ENCODE measurements at places on chromosomes 11 and 22. TPM values are rescaled to one million over a fixed set of nuclear protein-coding genes. Genes with fewer than 3 reads are reported as not detected.
A peak's percentile ranks its signal among the peaks of the same experiment; 100 is the strongest.

The NXPE2 gene
- polyA plus RNA-seq: not detected

The FOLR1 gene
- polyA plus RNA-seq: 0.42 TPM

GRCh38 chr11:2436013-2436520 lies 8.2 kb downstream of the TRPM5 start:
- no peaks in the 10 kb centered on the region for H3K36me3 ChIP-seq
- no peak overlapping the region for H3K4me3 ChIP-seq

- H3K4me3 ChIP-seq: no peak overlapping the region
- peaks cover 10% of the 10 kb centered on the region for H3K4me1 ChIP-seq
- H3K27me3 ChIP-seq: no peaks in the 10 kb centered on the region
- no peak overlapping the region for H3K27ac ChIP-seq
Observed at GRCh38 chr11:129226207-129226798, 34.2 kb upstream of the ARHGAP32 start.

DNA sequence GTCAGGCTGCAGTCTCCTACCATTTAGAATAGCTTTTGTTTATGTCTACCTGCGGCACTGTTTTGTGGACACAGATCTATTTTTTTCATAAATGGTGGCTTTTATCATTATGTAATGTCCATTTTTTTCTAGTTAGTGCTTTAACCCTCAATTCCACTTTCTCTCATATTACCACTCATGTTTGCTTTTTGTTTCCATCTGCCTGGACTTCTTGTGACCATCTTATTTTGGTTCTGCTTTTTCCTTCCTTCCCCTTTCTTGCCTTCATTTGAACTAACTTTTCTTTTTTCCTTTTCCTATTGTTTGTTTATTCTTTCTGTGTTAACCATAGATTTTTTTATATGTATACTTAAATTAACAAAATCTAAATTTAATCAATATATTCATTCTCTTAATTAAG lies 98.5 kb upstream of the SLC22A12 start:
- H3K4me3 ChIP-seq: no peak overlapping the region
- no peaks in the 10 kb centered on the region for H3K36me3 ChIP-seq
- no peak for DNase-seq
- H3K27me3 ChIP-seq: peaks cover 35% of the 10 kb centered on the region
- no peaks in the 10 kb centered on the region for H3K4me1 ChIP-seq
- no peak overlapping the region for H3K27ac ChIP-seq

- no peaks in the 10 kb centered on the region for H3K27me3 ChIP-seq
- H3K36me3 ChIP-seq: no peaks in the 10 kb centered on the region
- no peak overlapping the region for H3K4me3 ChIP-seq
- no peak overlapping the region for H3K27ac ChIP-seq
- peak; percentile 29 for DNase-seq
- H3K4me1 ChIP-seq: no peaks in the 10 kb centered on the region
Observed at GRCh38 chr11:85893395-85893794, 38.2 kb downstream of the CCDC83 start.

DNA sequence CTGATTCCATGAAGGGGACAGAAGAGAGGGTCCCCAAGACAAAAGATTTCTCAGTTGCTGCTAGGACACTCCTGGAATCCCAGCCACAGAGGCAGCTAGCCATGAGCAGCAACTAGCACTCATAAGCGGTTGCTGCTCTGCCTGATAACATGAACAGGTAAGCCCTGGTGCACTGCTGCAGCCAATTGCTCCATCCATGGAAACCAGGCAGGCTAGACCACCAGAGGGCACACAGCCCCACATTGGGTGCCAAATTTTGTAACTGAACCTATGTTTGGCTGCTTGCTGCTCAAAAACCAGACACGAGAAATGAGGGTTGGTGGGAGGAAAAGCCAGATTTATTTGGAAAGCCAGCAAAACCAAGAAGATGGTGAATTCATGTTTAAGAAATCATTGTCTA lies 21.9 kb upstream of the QSER1 start:
- no peak overlapping the region for H3K27ac ChIP-seq
- peak; percentile 82 for DNase-seq
- H3K36me3 ChIP-seq: no peaks in the 10 kb centered on the region
- no peaks in the 10 kb centered on the region for H3K27me3 ChIP-seq
- no peak overlapping the region for H3K4me3 ChIP-seq
- no peaks in the 10 kb centered on the region for H3K4me1 ChIP-seq

DNA sequence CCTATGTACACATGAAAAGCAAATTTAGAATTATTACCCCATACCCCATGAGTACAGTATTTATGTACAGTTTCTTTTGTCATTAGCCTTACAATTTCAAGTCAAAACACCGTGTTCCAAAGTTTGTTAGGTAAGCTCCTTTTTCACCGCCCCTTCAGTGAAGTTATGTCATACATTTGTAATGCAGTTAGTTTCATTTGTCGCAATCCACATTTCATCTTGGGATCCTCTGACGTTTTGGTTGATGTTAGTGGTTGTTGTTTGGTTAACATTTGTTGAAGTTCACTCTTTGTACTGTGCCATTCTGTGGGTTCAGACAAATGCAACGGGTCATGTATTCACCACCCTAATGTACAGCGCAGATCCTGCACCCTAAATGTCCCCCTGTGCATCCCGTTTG lies 45.2 kb downstream of the ARHGEF12 start:
- H3K4me3 ChIP-seq: no peak overlapping the region
- peaks cover 20% of the 10 kb centered on the region for H3K4me1 ChIP-seq
- no peak overlapping the region for H3K27ac ChIP-seq
- H3K27me3 ChIP-seq: no peaks in the 10 kb centered on the region
- H3K36me3 ChIP-seq: 0 out of 2 replicates have a peak, but pooled peaks cover 5% of the 10 kb centered on the region
- no peak for DNase-seq

The MS4A3 gene
- polyA plus RNA-seq: not detected

GRCh38 chr11:117484156-117484555 lies 156.5 kb downstream of the CEP164 start:
- H3K36me3 ChIP-seq: no peaks in the 10 kb centered on the region
- no peak overlapping the region for H3K27ac ChIP-seq
- H3K4me3 ChIP-seq: no peak overlapping the region
- DNase-seq: no peak

DNA sequence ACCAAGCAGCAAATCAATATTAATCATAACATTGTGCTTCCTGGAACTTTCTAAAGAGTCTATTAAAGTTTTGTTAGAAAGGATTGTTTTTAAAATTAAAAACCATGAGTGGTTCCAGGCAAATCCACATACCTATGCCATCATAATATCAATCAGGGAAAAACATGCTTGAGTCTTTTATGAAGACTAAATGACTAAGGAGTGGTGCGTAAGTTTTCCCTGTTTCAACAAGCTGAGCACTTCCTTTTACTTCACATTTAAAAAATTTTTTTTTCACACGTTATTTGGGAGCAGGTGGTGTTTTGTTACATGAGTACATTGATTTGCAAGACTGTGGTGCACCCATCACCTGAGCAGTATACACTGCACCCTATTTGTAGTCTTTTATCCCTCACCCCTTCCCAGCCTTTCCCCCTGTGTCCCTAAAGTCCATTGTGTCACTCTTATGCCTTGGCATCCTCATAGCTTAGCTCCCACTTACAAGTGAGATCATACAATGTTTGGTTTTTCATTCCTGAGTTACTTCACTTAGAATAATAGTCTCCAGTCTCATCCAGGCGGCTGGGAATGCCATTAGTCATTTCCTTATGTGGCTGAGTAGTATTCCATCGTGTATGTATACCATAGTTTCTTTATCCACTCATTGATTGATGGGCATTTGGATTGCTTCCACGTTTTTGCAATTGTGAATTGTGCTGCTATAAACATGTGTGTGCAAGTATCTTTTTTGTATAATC lies 1190.3 kb upstream of the RAG2 start:
- DNase-seq: no peak

DNA sequence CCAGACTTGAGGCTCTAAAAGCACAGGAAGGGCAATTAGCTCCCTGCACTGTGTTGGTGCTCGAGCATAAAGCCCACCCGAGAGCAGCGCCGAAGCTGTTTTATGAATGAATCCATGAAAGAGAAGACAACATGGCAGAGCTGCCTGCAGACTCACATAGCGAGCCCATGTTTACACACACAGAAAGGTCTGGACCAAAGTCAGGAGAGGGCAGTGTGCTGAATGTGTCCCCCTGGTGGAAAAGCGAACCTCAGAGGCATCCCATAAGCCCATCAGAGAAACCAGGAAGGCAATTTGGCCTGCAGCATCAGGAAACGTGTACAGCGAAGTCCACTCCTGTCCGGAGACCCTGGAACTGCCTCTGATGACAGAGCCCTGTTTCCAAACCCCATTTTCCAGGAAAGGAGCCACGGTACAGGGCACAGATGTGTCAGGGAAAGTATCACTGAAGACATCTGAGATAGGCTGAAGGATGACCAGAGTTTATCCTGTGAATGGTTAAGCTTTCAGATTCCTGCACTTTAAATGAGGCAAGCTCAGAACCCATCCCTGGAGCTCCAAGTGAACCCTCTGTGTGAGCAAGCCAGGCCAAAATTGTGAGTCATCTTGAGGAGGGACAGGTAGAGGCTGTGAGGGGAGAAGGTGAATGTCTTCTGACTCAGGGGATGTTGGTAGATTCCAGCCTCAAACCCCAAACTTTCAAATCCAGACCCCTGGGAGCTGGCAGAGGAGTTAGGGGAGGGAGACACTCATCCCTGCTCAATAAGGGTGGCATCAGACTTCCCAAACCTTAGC lies 36.9 kb downstream of the CHRDL2 start:
- H3K27me3 ChIP-seq: no peaks in the 10 kb centered on the region
- H3K4me1 ChIP-seq: peaks cover 17% of the 10 kb centered on the region
- H3K4me3 ChIP-seq: no peak overlapping the region
- DNase-seq: peak; percentile 45
- no peak overlapping the region for H3K27ac ChIP-seq

The SLC7A4 gene
- polyA plus RNA-seq: 0.44 TPM

The FXYD2 gene
- polyA plus RNA-seq: 0.12 TPM

The TRIM3 gene
- polyA plus RNA-seq: 7.3 TPM

GRCh38 chr22:28052825-28053269 lies 133.8 kb upstream of the PITPNB start:
- no peak overlapping the region for H3K4me3 ChIP-seq
- peak; percentile 6 for DNase-seq
- no peaks in the 10 kb centered on the region for H3K4me1 ChIP-seq
- no peaks in the 10 kb centered on the region for H3K36me3 ChIP-seq
- H3K27me3 ChIP-seq: no peaks in the 10 kb centered on the region

DNA sequence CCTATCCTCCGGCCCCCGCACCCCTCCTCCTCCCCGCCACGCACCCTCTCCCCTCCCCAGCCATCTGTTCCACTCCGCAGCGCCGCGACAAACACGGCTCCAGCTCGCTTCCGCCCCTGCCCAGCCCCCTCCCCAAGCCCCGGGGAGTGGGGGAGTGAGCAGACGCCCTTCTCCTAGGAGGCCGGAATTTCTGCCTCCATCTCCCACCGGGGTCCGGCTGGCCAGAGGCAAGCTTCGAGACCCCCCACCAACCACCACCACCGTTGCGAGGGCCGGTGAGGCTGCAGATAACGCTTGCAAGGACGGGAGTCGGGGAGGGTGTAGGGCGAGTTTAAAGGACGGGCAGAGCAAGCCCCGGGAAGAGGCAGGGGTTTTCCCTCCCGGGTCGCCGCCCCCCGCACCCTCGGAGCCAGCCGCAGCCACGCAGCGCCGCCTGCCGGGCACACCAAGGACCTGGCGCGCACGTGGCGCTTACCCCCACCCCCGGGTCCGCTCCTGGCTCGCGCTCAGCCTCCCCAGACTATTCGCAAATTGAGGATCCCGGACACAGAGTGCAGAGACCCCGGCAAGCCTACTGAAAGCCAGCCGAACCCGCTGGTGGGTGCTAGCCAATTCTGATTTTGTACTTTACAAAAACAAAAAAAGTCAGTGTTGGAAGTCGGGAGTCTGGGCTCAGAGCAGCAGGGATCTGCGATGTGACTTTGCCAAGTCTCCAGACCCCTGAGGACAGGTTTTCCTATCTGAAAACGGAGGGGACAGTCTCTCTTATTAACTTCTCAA lies 22.6 kb downstream of the RTN4RL2 start:
- H3K4me3 ChIP-seq: peak overlapping the region; percentile 93
- H3K27ac ChIP-seq: no peak overlapping the region
- DNase-seq: peak; percentile 88

DNA sequence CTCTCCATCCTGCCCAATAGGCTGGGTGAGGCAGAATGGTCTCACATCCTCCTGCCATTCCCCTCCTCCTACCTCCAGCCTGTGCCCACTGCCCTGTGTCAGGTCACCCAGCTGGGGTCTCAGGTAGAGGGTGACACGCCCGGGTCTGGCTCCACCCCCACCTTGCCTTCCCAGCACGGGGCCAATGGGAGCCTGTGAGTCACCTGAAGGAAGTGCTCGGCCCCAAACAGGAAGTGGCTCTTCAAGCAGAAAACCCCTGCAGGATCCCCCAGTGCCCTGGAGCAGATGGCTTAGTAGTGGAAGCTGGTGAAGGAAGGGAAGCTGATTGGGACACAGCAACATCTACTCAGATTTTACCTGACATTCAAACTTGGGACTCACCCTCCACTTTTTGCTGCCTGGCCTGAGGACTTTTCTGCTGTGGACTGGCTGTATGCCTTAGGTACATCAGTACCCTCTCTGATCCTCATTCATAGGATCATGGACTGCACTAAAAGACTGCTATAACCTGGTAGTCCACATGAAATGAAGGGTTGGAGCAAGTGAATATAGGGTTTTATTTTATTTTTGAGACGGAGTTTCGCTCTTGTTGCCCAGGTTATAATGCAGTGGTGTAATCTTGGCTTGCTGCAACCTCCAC lies 33.4 kb downstream of the GDPD5 start:
- H3K4me1 ChIP-seq: peaks cover 20% of the 10 kb centered on the region
- DNase-seq: peak; percentile 57
- H3K4me3 ChIP-seq: no peak overlapping the region
- no peak overlapping the region for H3K27ac ChIP-seq
- no peaks in the 10 kb centered on the region for H3K27me3 ChIP-seq

DNA sequence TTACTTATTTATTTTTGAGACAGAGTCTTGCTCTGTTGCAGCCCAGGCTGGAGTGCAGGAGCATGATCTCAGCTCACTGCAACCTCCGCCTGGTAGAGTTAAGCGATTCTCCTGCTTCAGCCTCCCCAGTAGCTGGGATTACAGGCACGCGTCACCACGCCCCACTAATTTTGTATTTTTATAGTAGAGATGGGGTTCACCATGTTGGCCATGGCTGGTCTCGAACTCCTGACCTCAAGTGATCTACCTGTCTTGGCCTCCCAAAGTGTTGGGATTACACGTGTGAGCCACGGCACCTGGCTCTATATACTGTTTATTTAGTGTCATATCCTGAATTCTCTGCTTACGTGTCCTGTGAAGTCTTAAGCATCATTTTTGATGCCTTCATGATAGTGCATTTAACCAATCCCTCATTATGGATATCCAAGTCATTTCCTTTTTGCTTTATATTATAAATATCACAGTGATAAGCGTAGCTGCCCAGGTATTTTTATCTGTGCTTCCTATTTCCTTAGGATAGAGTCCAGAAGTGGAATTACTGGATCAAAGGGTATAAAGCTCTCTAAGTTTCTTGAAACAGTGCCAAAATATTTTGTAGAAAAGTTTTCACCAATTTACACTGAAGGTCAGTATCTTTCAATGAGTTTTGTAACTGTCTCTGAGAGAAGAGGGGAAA lies 871 bp upstream of the SIDT2 start:
- no peak for DNase-seq
- H3K36me3 ChIP-seq: no peaks in the 10 kb centered on the region
- no peaks in the 10 kb centered on the region for H3K27me3 ChIP-seq
- H3K4me1 ChIP-seq: peaks cover 25% of the 10 kb centered on the region
- peak overlapping the region; percentile 95 for H3K4me3 ChIP-seq

Measured in GM23338 (cell line).